ENCODE measurements at places on chromosomes 3 and 15.
A peak's percentile ranks its signal among the peaks of the same experiment; 100 is the strongest.

DNA sequence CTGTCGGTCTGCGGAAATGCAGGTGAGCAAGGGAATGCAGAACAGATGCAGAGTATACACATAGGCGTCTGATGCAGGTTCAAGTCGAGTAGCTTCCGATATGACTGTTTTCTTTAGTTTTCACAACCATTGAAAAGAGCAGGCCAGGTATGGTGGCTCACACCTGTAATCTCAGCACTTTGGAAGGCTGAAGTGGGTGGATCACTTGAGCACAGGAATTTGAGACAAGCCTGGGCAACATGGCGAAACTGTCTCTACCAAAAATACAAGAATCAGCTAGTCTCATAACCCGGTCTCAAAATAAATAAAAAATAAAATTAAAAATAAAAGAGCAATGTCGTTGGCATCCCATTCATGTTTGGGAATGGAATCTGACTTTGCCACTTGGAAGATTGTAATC lies 101.5 kb downstream of the PTPRG start:
- DNase-seq: no peak

DNA sequence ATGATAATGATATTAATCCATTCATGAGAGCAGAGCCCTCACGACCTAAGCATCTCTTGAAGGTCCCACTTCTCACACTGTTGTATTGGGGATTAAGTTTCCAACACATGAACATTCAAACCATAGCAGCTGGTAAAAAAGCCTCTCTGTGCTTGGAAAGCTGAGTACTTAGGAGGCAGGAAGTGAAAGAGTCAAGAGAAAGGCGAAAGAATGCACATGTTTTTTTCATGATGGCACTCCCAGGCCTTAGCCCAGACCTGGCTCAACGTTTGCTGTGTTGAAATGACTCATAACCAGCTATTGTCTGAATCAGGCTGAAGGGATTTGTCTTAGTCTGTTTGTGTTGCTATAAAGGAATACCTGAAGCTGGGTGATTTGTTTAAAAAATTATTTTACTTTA lies 84.4 kb upstream of the RGMA start:
- no peak for DNase-seq

- DNase-seq: no peak
These were observed 47.1 kb downstream of the CORO2B start for GRCh38 chr15:68625853-68626252.

GRCh38 chr3:49671291-49672288 lies 2.6 kb upstream of the APEH start:
- DNase-seq: peak; percentile 78

- DNase-seq: no peak
These were observed 72.9 kb upstream of the C3orf49 start for GRCh38 chr3:63746211-63746610.

- no peak for DNase-seq
These were observed 25.2 kb upstream of the IQSEC1 start for GRCh38 chr3:13098192-13098988.

- DNase-seq: no peak
These were observed 204.6 kb upstream of the IL12A start for GRCh38 chr3:159783780-159784742.

- no peak for DNase-seq
These were observed 112.6 kb upstream of the NEO1 start for GRCh38 chr15:72939514-72940228.

DNA sequence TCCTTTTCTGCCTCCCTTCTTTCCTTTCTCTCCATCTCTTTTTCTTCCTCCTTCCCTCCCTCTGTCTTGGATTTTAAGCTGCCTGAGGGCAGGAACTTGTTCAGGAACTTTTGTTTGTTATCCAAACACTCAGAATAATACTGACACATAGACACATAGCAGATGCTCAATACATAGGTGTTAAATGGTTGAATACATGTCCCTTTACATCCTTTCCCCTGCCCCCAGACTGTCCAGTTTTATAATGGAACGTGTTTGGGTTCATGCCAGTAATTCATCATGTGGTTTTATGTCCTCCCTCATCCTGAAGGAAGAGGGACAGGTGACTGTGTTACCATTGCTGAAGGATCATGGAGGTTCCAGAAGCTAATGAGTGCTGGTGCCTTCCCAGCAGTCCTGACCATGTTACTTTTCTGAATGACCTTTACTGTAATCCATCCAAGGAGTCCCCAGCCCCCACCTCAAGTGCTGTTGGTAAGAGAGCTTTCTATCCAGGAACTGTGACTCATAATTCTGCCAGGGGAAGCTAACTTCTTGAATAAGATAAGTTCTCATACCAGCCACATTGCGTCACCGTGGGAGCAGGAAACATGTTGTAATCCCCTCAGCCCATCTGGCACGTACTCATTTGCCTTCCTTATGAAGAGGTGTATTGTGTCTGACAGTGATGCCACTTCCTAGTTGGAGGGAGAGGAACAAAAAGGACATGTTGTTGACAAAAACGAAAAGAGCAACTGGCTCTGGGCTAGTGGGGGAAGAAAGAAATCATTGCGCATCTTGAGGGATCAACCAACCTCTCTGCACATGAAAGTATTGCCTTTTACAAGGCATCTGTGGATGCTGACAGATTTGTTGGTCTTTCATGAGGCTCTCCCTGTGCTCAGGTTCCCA lies 52.4 kb downstream of the IL1RAP start:
- peak; percentile 68 for DNase-seq

- DNase-seq: no peak
These were observed 9.2 kb downstream of the CADM2 start for GRCh38 chr3:84967767-84968581.

DNA sequence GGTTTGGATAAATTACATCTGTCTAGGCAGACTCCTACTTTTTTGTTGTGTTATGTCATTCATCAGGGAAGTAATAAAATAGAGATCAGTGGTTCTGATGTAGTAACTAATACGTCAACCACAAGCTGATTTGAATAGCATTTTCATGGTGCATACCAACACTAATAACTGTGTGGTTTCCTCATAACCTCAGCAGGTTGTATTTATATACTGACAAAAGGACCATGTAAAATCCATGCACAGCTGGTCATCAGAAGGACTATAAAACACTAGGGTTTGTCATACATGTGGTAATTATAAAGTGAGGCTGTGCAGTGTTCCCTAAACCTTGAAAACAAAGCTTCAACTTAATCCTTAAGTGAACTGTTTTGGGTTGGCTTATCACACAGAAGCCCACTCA lies 216.8 kb upstream of the RBMS3 start:
- DNase-seq: no peak

DNA sequence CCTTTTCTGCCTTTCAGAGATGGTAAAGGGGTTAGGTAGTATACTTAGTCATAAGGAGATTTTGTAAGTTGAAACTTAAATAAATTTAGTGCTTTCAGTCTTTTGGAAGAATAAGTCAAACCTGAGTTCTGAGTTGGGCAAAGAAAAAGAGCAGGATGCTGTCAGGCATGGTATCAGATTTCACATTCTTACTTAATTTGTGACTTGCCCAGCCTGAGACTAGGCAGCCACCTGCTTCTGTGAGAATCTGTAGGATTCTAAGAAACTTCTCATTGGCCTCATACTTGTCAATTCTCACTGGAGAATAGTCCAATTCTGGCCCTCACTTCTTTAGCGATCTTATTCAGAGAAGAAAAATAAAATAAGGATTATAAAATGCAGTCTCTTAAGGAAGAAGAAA lies 577.5 kb downstream of the DIPK2A start:
- no peak for DNase-seq

- no peak for DNase-seq
These were observed 491.1 kb downstream of the AGBL1 start for GRCh38 chr15:86570738-86571137.

DNA sequence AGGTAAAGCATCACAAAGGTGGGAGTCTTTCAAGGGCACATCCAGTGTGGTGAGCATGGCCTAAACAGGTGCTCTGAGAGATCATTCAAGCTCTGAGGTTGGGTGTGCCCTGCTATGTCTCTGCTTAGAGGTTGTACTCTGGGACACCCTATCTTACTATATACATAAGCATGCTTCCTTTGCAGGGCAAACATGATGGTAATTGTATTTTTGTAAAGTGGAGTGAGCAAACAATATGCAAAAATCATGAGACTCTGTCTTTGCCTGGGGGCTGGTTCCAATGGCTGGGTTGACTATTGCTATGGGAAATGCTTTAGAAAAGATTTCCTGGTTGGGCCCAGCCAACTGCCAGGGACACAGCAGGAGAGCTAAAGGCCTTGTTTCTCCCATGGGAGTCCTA lies 315.1 kb upstream of the TLE3 start:
- DNase-seq: no peak

- DNase-seq: no peak
These were observed 9.2 kb downstream of the CRTAP start for GRCh38 chr3:33122991-33123390.

DNA sequence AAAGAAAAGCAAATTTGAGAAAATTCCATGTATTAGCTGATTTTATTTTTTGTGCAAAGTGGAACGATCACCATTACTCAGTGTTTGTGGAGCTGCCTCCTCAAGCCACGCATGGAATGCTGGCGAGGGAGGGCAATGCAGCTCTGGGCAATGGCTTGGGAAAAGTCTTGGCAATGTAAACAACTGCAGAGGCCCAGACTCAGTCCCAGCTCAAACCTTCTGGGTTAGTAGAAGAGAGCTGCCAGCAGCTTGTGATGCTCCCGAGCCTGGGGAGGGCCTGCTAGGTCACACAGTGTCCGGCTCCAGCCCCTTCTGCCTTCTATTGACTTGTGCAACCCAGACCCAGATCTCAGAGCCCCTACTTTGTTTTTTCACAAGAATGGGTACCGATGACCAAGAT lies 4.3 kb downstream of the EPHB1 start:
- DNase-seq: no peak

GRCh38 chr3:41327718-41328117 lies 128.4 kb downstream of the CTNNB1 start:
- no peak for DNase-seq

GRCh38 chr15:90219421-90220141 lies 14.2 kb downstream of the CIB1 start:
- DNase-seq: peak; percentile 55

- DNase-seq: no peak
These were observed 261.1 kb downstream of the ABHD5 start for GRCh38 chr3:43951813-43952212.

DNA sequence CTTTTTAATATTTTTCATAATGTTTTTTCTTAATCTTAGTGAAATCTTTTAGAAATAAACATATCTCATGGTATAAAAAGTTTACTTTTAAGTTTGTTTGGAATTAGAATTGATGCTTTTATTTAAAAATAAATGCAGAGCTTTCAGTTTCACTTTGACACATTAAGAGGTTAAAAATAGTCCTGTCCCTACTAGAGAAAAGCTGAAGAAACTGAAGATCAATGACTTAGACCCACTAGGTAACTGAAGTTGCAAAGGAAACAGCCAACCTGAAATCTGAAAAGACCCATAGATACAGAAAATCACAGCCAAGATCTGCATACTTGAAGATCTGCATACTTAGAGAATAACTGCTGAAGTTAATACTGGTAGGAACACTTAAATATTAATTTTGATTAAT lies 237.6 kb downstream of the RAP2B start:
- no peak for DNase-seq

GRCh38 chr15:79960502-79961212 lies 10.3 kb downstream of the BCL2A1 start:
- no peak for DNase-seq

- no peak for DNase-seq
These were observed 156.9 kb downstream of the B3GALNT1 start for GRCh38 chr3:160948273-160948672.

DNA sequence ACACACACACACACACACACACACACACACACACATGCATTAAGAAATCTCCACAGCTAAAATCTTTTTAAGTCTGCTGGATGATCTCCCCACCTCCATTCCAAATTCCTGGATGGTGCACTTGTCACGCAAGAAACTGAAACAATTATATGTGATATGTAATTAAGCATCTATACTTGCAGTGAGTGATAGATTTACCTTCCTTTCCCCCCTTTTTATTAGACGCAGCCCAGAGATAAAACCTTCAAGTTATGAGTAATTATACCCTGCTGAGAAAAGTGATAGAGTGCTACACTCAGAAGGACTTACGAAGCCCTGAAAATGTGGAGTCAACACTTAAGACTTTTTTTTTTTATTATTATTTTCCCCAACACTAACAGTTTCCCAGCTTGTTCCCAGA lies 255.2 kb downstream of the LSAMP start:
- no peak for DNase-seq

DNA sequence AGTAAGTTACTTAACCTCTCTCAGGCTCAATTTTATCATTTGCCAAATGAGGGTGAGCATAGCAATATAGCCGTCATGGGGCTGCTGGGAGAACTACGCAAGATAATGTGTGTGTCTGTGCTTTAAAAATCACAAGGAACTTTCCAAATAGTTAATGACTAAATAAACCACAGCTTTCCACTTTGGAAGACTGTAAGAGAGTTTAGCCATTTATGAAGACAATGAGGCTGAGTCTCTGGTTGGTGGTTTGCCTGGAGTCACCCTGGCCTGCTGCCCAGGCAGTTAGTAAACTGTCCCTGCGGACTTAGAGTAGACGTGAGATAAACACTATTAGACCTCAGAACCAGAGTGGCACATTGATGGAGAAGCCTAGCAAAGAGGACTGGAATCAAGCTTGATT lies 357.7 kb downstream of the CLSTN2 start:
- no peak for DNase-seq

DNA sequence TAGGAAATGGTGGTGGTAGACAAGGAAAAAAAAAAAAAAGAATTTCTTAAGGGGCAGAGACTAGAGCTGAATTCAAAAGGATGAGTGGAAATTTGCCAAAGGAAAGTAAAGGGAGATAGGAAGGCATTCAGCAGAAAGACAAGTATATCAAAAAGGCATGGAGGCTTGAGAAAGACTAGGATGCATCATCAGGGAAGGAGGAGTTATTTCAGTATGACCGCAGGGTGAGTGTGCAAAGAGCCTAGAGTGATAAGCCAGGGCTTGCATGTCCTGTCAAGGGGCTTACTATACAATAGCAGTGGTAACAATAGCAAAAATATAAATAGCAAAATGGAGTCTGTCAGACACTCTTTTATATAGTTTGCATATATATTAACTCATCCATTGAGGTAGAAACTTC lies 112.0 kb downstream of the FRMD4B start:
- DNase-seq: no peak

- no peak for DNase-seq
These were observed 56.0 kb upstream of the MYRIP start for GRCh38 chr3:39753391-39753790.

- no peak for DNase-seq
These were observed 83.4 kb downstream of the GABRG3 start for GRCh38 chr15:27054426-27054825.

GRCh38 chr3:184316792-184317191 lies 2.4 kb downstream of the EIF4G1 start:
- no peak for DNase-seq

GRCh38 chr3:132183811-132184210 lies 133.4 kb upstream of the ACP3 start:
- no peak for DNase-seq

- DNase-seq: no peak
These were observed 25.2 kb downstream of the NOX5 start for GRCh38 chr15:69039516-69040225.

DNA sequence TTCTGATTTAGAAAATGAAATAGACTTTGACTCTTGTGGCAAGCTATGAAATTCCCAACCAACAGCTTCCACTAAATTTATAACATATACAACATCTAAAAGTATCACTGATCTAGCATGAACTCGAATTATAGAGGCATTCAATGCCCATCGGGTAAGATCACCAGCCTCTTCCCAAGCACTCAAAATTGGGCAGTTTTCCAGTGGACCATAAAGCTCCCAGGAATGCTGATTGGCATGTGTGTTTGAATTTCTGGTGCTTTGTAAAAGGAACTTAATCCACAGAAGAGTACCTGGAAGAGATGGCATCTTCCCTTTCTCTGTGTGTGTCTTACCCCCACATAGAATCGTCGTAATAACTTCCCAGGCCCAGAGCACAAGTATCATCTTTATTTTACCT lies 10.0 kb downstream of the LRTM1 start:
- no peak for DNase-seq

All from stimulated activated CD4-positive, alpha-beta T cell treated with anti-CD3 and anti-CD28 coated beads, Interleukin-4, amount 100 ng/mL, for 24 hours (primary cell).